LNCaP clone FGC (cell line): ENCODE measurements at places on chromosomes 5 and 9.

DNA sequence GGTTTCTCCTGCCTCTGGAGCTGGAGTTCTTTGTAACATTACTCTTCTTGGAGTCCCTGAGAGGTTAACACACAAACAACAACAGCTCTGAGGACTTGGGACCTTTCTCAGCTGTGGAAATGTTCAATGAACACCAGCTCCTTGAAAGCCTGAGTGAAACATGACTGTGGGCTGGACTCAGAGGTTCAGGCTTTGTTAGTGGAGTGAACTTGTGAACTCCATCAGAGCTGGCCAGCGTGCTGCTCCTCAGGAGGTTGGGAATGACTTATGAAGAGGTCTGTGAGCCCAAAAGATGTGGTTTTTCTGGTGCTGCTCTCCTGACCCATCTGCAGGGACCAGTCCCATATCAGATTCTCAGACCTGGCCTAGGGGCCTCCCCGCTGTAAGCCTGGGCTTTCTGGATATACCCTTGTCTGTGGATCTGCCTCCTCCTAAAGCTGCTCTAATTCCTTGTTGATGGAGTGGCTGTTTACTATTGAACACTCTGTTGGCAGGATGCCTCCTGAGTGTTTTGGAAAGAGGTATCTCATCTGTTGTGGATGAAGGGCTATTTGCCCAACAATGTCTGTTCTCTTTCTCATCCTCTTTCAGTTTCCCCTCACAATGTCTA, 170.0 kb upstream of the GDNF start:
- no peak for DNase-seq

DNA sequence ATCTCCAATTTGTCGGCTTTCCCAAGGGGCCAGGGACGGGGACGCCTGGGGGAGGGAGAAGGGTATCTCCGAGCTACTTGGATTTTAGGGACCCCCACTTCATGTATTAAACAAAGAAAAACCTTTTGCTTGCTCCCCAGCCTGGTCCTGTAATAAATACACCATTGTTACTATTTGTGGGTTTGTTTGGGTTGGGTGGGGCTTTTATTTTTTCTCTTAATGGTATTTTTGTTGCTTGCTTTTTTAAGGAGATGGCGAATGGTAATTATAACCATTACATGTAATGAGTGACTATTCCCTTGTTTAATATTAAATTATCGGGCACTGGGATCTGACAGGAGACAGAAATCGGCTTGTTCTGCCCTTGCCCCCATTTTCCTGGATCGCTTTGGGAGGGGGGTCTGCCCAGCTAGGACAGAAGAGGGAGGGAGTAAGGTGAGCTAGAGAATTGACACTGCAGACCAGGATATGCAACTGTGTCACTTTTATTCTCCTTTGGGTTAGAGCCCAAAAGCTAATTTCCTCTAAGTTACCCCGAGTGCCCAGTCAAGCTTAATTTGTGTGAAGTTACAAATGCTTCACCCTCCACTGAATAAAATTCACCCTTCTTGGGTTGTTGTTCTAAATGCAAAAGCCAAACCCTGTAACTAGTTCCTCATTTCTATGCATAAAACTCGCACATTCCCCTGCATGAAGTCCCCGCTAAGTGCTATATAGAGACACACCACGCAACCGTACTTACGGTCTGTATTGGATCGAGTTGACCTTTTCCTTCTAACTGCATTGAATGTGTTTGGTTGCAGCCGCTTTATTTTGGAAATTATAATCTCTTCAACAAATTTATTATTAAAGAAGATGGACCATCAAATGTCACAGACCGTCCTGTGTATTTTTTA, 1.6 kb upstream of the ZNF608 start:
- DNase-seq, result no peak

- no peak for DNase-seq
These were observed 118.9 kb downstream of the CETN3 start for GRCh38 chr5:90290648-90291047.

- no peak for DNase-seq
These were observed 19.5 kb upstream of the RPL26L1 start for GRCh38 chr5:172939611-172940267.

DNA sequence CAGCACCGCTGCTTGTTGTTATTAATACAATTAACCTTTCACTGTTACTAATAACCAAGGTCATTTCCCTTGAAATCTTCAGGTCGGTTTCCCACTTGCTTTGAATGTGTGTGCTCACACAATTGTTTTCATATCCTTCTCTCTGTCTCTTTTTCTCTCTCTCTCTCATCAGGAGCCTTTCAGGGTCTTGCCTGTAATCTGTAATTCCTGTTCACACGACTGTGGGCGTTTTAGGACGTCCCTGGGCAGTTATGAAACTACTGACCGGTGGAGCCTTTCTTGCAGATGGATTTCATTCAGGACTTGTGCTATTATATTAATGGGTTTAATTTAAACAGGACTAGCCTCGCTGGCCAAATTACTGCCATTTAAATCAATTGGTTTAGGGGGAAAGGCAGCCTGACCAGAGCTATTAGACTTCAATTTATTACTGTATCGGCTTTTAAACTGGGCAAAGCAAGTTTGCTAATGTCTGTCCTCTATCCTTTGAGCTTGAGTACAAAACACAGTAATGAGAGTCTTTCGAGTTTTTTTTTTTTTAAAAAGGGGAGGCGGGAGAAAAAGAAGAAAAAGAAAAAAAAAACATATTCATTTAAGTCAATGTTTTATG, 316.0 kb upstream of the TLE4 start:
- DNase-seq, result no peak

DNA sequence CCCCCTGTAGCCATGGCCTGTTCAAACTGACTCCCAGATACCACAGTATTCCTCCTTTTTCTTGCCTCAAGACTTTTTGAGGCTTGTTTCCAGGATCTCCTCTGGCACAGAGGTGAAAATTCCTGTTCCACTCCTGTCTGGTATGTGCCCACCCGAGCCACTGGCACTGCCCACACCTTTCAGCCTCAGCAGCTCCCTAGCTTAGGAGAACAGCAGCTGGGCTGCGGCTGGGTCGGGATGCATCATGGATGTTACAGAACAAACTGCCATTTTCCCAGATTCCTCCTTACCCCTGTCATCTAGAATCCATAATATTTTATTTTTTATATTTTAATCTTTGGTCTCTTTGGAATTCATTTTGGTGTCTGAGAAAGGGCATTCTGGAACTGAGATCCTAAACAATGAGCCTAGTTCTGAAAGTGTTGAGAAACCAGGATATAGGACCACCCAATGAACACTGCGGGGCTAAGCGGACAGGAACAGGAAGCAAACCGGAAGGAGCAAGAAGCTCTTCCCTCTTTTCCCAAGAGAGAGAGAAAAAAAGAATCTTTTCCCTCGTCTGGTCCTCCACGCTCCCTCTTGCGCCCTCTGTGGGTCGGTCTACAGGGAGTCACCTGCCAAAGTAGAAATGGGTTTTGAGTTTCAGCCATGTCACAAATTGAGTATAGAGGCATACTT, 12.5 kb downstream of the OR2S2 start:
- DNase-seq, result peak; percentile 64

DNA sequence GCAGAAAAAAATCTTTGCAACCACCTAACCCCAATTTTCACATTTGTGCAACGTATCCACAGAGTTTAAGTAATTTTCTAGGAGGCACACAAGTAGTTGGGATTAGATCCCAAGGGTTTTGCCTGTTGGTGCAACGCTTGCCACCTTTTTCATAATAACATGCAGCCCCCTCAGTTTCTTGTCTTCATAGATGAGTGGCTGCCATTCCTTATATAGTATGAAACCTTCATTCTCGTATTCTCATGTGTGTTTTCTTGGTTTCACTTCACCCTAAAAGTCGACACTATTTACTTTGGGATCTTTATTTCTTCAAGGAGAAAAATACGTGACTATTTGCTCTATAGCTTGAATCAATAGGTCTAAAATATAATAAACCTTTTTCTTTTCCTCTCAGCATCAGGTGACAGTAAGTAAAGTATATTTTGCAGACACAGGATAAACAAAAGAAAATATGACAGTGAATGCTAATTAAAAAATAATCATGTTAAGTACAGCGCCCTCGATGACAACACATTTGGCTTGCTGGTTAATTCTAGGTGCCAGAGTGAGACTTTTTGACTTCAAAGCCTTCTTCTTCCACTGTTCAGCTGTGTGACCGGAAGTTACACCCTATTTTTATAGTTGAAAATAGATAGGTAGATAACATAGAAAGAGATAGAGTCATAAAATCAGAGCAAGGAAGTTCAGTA, 342.8 kb upstream of the CCNG1 start:
- no peak for DNase-seq

GRCh38 chr5:53151713-53152458, 42.3 kb upstream of the MOCS2 start:
- DNase-seq, result no peak

DNA sequence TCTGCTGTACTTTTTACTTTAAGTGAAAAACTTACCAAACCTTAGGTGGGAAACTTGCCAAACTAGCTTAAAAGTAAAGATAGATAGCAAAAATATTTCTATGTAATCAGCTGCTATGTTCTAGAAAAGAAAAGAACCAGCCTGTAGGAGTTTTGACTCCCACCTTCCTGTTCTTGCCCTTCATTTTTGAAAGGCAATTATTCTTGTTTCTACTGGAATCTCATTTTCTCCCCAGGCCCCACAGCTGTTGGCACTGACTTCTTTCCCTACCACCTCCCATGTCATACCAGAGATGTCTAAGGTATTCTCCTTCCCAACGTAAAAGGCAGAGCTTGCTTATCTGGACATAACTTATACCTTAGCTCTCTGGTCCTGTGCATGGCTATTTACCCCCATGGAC, 389.7 kb downstream of the ARHGEF28 start:
- DNase-seq, result no peak

- no peak for DNase-seq
These were observed 102.9 kb upstream of the PHYKPL start for GRCh38 chr5:178335302-178336030.

GRCh38 chr9:110939047-110939446, 99.2 kb downstream of the LPAR1 start:
- no peak for DNase-seq

DNA sequence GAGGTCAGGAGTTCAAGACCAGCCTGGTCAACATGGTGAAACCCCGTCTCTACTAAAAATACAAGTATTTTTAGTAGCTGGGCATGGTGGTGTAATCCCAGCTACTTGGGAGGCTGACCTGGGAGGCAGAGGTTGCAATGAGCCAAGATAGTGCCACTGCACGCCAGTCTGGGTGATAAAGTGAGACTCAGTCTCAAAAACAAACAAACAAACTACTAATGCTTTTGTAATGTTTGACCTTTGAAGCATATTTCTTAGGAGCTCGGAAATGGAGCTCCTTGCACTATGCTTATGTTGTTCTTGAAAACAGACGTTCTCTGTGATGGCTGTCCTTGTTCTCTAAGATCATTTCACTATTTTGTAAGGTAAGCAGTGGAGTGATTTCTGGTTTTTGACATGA, 6.0 kb downstream of the F2RL2 start:
- DNase-seq, result no peak

DNA sequence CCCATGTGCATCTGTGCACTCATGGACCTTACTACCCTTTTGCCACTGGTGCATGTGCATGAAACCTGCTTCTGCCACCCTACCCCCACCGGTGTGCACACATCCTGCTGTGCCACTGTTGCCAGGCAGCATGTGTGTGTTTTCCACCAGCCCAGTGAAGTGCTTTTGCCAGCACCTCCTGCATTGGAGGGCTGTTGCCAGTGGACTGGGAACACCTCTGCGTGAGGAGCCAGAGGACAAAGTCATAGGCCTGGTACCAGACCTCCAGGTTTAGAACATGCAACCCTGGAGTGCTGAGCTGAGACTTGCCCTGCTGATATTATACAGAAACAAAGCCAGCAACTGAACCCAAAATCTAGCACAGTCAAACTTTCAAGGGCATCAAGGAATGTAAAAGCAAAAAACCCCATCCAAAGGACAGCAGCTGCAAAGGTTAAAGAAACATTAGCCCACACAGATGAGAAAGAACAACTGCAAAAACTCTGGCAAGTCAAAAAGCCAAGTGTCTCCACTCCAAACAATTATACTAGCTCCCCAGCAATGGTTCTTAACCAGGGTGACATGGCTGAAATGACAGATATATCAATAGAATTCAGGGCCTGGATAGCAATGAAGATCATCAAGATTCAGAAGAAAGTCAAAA, 70.6 kb upstream of the PTPN3 start:
- no peak for DNase-seq

DNA sequence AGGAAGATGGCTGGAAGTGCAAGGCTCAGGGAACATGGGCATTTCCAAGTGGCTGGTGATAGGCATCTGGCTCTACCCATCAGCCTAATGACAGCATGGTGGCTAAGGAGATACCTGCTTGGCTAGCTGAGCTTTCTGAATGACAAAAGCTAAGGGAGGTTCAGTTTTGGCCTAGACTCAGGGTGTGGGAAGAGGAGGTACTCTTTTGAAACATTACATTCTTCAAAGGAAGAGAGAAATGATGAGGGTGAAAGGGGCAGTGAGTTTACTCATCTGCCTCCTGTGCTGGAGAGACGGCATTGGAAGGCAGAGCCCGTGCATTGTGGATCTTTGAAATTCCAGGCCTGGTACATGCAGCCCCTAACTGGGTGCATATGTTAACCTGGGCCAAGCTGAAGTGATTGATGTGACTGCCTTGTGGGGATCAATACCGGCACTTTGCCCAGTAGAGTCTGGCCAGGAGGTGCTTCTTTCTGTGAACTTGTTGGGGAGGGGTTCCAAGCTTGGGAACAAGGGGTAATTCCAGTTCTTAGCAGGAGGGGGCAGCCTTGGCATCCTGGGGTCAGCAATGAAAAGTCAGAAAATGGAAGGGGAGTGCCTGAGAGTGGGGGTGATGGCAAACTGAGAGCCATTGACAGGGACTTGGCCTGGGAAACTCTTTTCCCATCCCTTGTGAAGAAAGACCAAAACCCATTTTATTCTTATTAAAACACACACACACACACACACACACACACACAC, 108.6 kb downstream of the ACER2 start:
- no peak for DNase-seq

GRCh38 chr9:91043811-91044175, 242.2 kb downstream of the SYK start:
- DNase-seq, result no peak

DNA sequence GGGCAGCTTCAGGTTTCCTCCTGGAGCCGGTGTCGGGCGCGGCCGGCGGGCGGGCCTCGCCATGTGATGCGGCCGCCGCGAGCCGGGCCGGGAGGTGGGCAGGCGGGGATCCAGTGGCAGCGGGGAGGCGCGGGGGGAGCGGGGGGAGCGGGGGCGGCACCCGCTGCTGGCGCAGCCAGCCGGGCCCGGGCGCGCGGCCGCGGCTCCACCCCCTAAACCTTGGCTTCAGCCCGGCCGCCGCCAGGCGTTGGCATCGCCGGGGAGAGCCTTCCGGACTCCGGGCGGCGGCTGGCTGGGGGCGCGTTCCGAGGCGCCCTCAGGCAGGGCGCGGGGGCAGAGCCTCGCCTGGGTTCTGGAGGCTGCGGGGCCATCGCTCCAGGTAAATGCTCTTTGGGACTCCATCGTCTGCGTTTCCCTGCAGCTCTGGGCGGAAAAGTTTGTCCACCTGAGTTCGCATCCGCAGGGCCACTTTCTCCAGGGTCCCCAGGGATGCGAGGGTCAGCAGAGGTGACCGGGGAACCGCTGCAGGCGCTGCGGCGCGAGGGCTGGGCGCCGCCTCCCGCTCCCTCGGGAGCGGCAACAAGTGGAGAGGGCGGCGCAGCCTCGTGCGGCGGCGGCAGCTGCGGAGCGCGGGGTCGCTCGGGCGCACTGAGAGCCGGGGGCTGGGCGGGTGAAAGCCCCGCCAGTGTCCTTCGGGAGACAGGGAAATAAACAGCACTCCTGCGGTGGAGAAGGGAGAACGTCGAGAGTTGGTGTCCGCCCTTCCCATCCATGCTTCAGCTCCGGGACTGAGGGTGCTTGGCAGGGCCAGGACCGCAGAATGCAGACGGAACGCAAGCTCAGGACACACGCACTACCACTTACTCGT, at the start of gene ARHGEF28:
TSS of gene ARHGEF28 (plus strand) at position 253 of the 868 bp plus-strand sequence. CDS start 58,656 bp downstream, outside the sequence.
- no peak for DNase-seq

- no peak for DNase-seq
These were observed 62.2 kb downstream of the EPB41L4B start for GRCh38 chr9:109258481-109259302.
